ENCODE measurements at places on chromosomes 6 and 20.

GRCh38 chr20:19765913-19766312, 7.9 kb downstream of the RIN2 start:
- no peak for DNase-seq

DNA sequence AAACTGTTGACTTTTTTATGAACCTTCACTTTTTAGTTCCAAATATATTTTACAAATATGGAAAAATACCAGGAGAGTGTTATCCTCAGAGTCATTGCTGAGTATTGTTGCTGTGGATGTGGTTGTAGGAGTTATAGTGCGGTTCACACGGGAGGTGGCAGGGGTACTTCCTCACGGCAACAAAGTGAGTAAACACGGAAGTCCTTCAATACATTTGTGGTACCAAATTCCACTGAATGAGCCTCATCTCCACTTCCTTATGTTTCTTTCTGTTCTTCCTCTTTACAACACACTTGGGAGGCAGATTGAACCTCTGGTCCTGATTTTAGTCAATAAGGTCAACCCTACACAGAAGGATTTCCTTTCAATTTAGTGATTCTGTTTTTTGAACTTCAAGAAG, 371.8 kb downstream of the BTBD3 start:
- no peak for DNase-seq

DNA sequence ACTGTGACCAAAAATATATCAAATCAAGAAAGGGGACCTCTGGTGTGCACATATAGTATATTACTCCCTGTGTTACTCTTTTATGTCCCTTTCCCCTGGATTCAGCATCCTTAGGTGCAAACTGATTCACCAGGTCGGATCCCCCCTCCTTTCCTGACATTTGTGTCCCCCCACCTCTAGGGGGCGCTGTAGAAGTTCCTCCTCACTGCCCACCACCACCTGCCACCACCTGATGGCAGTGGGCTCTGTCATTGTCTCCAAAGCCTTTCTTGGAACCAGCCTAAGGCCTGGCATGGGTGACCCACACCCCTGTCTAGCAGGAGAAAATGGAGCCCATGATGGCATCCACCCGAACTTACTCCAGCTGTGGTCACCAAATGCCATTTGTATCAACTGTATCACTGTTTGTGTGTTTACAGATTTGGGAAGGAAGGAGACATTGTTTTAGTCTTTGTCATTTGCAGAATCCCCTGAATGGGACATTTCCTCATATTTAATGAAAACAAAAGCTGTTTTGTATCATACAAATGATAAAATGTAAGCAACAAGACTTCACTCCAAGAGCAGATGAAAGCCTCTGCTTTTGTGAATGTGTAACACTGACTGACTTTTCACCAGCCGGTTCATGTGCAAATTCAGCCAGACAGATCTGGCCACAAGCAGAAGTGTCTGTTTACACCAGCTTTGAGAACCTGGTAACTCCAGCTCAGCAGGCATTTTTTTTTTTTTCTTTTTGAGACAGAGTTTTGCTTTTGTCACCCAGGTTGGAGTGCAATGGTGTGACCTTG, 66.2 kb downstream of the ARMC2 start:
- no peak for DNase-seq

DNA sequence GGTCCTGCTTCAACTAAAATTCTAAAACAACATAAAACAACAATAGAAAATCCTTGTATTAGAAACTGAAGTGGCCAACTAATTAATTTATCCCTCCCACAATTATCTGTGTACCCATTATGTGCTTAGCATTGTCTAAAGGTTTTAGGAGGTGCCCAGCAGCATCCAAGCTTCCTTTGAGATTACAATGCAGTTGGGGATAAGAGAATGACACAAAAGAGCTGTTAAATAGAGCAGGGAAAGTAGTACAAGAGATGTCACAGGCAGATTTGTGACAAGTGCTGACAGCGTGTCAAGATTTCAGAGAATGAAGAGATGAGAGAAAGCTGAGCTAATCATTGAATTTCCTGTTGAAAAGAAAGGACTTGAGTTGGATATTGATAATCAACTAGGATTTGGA, 204.8 kb downstream of the OTOR start:
- DNase-seq = no peak

- DNase-seq = no peak
Measured at GRCh38 chr6:14964556-14965270, 281.2 kb upstream of the JARID2 start.

DNA sequence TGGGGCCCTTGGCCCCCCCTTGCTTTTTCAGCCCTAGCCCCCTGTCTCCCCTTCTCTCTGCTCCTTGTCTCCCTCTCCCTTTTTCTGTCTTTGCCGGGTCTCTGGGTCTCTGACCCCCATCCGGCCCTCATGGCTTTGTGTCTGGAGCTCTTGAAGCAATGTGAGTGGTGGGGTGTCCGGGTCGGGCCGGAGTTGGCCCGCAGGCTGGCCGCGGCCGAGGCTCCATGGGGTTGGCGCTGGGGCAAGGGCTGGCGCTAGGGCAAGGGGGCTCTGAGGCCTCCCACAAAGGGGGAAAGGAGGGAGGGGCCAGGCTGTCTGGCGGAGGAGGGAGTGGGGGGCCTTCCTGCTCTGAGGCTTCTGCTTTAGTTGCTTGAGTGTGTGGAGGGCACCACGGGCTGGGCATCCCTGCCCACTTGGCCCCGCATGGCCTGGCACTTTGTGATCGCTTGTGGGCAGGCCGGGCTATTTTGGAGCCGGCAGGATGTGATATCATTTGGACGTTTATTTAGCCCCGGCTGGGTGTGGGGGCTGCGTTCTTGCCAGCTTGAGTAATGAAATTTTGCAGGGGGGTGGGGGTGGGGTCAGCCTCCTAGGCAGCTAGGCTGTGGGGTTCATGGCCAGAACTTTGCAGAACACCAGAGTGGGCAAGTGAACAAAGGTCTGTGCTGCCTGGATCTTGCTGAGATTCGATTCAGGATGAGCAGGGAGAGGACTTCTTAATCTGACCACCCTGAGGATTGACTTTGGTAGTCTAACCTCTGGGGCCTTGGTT, 78.7 kb upstream of the MYL9 start:
- no peak for DNase-seq

GRCh38 chr20:45983279-45983743, 11.3 kb upstream of the ZNF335 start:
- DNase-seq = no peak

DNA sequence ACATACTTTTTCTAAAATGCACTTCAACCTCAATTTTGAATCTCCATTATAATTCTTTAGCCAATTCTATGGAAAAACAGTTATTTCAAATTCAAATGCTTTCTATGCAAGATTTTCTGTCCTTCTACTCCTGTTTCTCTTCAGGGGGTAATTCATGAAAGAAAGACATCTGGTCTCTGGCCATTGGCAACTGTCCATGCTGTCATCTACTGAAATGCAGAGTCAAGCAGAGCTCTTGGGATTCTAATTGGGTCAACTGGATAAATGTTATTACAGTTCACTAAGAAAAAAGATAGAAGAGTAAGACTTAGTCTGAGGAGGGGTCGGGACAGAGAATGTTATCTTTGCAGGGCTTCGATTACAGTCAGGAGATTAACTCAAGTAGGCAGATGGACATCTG, 22.0 kb upstream of the BMP5 start:
- no peak for DNase-seq

DNA sequence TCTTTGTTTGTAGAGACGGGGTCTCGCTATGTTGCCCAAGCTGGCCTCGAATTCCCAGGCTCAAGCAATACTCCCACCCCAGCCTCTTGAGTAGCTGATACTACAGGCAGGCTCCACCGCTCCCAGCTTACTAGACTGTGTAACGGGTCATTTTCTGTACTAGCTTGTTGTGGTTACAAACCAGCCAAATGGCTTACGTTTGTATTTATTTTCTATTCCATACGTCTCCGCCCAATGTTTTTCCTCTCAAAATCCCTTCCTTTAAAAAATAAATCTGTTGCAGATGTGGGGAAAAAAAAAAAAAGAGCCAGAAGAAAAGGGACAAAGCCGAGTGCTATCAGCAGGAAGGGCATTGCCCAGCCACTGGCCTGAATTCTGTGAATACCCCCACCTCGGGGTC, 41.6 kb downstream of the PRND start:
- no peak for DNase-seq

- no peak for DNase-seq
Measured at GRCh38 chr6:129510950-129511349, 199.0 kb downstream of the ARHGAP18 start.

- no peak for DNase-seq
Measured at GRCh38 chr6:74070091-74070490, 374.1 kb downstream of the CD109 start.

DNA sequence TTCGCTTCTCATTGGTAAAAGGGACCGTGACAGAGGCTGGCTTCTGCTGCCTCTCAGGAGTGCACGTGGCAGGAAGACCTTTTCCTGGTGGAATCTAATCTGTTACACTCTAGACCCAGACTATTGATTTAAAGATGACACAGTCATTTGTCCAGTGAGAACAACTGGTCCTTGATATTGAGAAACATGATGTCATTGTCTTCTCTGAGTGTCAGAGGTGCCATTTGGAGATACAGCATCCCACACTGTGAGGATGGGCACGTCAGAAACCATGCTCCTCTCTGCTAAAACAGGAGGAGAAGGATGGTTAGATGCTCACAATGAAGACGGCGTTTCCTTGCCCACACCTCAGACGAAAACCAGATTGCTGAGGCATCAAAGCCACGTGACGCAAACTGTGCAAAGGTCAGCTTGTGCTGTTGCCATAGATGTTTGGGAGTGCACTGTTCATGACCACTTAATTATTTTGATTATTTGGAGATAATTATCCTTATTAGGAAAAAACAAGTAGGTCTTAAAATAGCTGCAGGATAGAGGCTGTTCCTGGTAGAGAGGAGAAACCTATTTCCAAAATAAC, 169.0 kb downstream of the SMOC2 start:
- no peak for DNase-seq

- no peak for DNase-seq
Measured at GRCh38 chr6:37432590-37432915, 468 bp upstream of the CMTR1 start.

DNA sequence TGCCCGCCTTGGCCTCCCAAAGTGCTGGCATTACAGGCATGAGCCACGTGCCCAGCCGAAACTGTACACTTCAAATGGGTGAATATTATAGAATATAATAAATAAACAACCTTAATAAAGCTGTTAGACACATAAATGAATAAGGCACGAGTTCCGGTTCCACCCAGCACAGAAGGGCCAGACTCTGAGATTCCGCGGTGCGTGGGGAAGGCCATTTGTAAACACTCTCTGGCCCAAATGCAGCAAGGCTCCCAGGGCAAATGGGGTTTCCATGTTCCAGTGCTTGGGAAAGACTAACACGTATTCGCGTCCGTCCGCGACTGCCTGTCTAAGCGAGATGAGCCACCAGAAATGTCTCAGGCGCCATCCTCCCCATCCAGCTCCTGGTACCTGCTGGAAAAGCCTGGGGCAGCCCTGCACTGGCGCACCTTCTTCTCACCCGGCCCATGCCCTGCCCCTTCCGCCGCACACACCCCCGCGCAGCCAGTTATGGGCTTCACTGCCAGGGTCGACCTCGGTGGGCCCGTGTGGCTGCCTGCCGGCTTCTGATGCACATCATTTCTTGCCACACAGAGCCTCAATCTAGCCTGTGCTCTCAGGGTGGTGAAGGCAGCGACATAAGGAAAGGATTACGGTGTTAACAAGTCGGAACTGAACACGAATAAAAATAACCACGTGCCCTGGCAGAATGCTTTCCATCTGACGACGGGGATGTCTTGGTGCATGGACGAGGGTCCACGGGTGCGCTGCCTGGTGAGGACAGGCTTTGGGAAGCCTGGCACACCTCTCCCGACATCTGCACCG, 5.5 kb upstream of the LSM14B start:
- DNase-seq = no peak

GRCh38 chr6:144106206-144106605, 10.8 kb upstream of the SF3B5 start:
- no peak for DNase-seq

- DNase-seq = no peak
Measured at GRCh38 chr6:19299129-19299528, 538.0 kb upstream of the ID4 start.

GRCh38 chr6:37928217-37928616, 108.7 kb downstream of the ZFAND3 start:
- no peak for DNase-seq
